ENCODE measurements at places on chromosomes 1 and 21.
A peak's percentile ranks its signal among the peaks of the same experiment; 100 is the strongest.

GRCh38 chr1:43357251-43357650, 1.5 kb upstream of the CDC20 start:
- DNase-seq, result no peak

DNA sequence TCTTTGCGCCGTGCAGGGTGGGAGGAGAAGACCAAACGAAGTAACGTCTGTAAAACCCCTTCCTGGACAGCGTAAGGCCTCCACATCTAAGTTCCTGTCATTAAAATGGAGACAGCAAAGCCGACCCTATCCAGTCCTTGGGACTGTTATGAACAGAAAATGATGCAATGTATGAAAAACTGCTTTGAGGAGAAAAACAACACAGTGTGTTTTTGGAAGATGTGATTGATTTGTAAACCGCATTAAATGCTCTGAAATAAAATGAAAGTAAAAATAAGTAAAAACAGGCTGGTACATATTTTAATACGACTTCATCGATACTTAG, 827 bp upstream of the URB1 start:
- DNase-seq, result no peak

DNA sequence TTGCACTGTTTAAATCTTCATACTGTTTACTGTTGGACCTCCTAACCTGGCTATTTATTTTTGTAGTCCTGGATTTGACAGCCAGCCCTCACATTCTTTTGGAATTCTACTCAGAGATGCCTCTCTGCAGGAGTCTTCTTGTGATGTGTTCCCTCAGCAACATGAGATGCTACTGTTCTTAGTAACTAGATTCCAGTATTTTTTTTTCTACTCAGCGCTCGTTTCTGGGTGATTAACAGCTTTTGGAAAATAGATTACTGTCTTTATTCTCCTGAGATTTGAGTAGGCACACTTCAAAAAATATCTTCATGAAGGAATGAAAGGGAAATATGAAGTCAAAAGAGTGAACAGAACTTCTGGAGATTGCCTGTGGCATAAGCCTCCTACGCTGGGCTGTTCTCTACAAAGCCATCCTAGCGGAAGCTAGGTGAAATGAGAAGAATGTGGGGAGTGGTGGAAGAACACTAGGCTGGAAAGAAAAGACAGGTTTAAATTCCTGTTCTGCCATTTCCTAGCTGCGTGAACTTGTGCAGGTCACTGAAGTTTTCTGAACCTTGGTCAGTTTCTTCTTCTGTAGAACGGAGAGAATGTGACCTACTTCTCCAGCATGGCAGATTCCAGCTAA, 75.9 kb downstream of the LRRC8C start:
- no peak for DNase-seq

DNA sequence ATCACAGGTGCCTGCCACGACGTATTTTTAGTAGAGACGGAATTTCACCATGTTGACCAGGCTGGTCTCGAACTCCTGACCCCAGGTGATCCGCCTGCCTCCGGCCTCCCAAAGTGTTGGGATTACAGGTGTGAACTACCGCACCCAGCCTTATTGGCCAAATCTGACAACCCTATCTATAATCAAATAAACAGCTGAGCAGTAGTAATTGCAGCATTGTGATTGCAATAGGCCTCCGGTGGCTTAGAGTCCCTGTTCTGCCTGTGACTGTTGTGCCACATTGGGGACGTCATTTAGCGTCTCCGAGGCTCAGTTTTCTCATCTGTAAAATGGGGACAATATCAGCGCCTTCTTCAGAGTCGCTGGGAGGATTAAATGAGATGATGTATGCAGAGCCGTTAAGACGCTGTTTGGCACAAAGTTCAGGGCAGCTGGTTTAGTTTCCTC, 569 bp upstream of the CAPN2 start:
- DNase-seq, result no peak

DNA sequence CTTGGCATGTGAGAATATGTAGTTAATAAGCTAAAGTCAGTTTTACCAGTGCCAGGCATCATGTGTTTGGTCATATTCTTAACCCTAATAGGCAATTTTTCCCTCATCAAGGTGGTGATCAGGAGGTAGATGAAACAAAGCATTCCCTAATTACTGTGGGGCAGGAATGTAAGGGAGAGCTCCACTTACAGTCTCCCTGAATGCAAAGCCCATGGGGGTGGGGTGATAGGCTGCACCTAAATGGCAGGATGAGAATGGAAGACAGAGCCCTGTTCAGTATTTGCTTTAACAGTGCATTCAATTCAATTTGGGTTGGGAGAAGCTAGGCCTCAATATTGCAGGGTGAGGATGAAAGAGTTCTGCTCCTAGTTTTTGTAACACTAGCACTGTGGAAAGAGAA, 23.4 kb downstream of the ZNF678 start:
- DNase-seq, result no peak

DNA sequence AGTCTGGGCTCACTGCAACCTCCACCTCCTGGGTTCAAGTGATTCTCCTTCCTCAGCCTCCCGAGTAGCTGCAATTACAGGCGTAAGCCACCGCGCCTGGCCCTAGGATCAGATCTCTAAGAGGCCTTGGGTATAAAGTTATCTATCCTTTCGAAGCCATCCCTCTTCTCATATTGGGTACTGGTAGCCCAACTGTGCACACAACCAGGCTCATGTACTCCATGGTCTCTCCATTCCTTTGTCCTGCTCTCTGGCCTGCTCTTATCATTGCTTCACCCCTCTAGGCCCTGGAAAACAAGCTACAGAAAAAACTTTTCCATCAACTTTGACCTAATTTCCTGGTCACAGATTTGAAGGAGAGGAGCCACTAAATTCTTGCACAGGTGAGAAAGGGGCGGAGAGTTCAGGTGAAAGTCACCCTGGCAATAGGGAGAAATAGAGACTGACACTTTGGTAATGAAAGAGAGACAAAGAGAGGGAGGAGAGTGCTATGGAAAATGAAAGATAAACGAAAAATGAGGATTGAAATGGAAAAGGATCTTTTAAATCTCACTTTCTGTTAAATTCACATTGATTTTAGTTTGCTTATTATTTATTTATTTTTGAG, 6.0 kb downstream of the TXNIP start:
- DNase-seq, result no peak

DNA sequence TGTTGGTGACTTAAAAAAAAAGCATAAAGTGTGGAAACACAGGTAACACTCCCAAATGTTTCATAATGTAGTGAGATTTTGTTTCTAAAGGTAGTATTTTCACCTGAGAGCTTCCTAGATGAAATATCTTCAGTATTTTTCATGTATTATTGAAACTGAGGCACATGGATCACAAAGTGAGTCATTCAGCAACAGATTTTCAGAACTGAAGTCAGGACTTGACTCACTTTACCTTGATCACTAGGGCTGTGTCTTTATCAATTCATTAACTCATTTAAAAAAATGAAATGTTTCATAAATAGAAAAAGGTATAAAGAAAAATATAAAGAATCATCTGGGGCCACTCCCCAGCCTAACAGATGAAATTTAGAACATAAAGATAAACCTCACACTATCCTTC, 66.5 kb upstream of the RCC1 start:
- DNase-seq, result no peak

GRCh38 chr1:17018849-17019248, 7.1 kb upstream of the ATP13A2 start:
- DNase-seq, result no peak

GRCh38 chr1:206482611-206483010, 12.3 kb downstream of the IKBKE start:
- DNase-seq, result no peak

DNA sequence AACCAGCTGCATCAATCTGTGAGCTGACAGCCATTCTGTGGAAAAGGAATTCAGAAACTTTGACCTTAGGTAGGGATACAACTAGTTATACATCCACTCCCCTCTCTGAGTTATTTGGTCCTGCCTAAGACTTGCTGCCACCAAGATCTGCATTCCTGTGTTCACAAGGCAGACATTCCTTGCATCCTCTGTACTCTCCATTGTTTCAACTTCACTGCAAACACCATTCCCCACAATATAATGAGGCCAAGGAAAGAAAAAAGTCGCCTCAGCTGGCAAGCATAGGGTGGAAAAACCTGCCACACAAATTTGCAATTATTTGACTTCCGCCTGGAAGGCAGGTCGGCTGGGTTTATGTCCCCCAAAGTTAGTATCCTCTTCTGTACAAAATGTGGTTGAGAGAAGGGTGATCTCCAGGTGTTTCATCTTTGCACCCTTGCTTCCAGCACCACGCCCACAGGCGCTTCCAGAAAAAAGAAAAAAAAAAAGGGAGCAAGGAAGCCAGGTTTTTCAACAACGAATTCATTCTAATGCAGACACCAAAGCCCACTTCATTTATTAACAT, 676 bp upstream of the CTTNBP2NL start:
- DNase-seq, result no peak

GRCh38 chr1:7940745-7941436, at the start of gene TNFRSF9:
Gene TNFRSF9, minus strand, starts transcription at chr1:7940839. Its CDS starts 845 bp downstream, at chr1:7939994.
- peak; percentile 32 for DNase-seq

GRCh38 chr1:247241691-247242090, 14.2 kb upstream of the VN1R5 start:
- DNase-seq, result no peak

GRCh38 chr1:2345297-2346075, 45.9 kb downstream of the MORN1 start:
- DNase-seq, result no peak

GRCh38 chr21:45792682-45793383, 149.3 kb downstream of the PCBP3 start:
- DNase-seq, result no peak

DNA sequence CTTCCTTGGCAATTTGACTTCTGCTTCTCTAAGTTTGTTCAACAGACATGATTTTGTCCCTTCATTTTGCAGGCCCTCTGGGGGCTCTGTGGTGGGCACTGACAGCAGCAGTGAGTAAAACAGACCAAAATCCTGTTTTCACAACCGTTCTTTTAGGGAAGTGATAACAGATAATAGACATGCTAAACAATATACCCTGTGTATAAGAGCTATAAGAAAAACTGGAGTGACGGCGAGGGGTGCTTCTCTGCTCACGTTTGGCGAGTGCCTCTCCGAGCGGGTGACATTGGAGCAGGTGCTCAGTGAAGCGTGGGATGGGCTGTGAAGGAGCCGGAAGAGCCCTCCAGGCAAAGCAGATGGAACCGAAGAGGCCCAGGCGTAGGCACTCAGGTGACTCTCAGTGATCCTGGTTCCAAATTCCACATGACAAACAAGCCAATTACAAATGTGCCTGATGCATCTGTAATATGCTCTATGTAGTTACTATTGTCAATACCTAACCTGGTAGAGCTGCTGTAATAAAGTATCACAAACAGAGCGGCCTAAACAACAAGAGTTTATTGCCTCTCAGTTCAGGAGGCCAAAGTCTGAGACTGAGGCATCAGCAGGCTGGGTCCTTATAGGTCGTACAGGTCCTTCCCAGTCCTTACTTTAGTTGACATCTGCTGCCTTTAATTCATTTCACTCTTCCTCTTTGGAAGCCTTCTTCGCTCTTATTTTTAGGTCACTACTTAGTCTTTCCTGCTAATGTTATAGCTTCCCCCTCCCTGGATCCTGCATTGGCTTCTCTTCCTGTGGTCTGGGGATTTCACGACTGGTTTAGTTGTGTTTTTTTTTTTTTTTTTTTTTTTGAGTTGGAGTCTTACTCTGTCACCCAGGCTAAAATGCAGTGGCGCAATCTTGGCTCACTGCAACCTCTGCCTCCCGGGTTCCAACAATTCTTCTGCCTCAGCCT, 20.1 kb downstream of the OR2B11 start:
- no peak for DNase-seq

GRCh38 chr21:44514218-44514520, 25.8 kb downstream of the KRTAP10-1 start:
- no peak for DNase-seq

GRCh38 chr21:15354516-15354915, 289.7 kb upstream of the NRIP1 start:
- no peak for DNase-seq

DNA sequence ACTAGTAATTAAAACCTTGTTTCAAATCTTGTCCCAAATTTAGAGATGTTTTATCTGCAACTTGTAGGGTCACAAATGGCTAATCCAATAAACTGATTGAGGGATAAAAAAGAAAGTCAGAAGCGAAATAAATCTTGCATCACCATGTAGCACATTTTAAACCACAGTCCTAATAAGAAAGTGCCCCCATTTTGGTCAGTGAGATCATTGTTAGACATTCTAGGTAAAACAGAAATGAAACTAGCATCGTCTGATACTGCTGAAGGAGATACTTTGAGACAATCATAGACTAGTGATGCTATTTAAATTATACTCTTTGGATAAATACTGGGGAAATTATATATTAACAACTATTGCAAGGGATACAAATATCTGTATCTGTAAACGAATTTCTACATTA, 247.9 kb downstream of the AMY1C start:
- DNase-seq, result no peak

DNA sequence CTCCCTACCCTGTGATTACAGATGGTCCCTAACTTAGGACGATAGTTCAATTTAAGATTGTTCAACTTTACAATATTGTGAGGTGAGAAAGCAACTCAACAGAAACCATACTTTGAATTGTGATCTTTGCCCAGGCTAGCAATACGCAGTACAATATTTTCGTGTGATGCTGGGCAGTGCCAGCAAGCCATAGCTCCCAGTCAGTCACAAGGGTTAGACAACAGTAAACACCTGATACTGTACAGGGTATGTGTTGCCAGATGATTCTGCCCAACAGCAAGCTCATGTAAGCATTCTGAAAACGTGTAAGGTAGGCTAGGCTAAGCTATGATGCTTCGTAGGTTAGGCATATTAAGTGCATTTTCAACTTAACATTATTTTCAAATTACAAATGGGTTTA, 11.9 kb downstream of the GPBP1L1 start:
- no peak for DNase-seq

GRCh38 chr1:154749078-154749760, 120.9 kb downstream of the KCNN3 start:
- no peak for DNase-seq

- no peak for DNase-seq
These were observed 128.5 kb upstream of the SERTAD4 start for GRCh38 chr1:210104103-210104502.

- no peak for DNase-seq
These were observed 7.4 kb downstream of the AZIN2 start for GRCh38 chr1:33088119-33088906.

- no peak for DNase-seq
These were observed 6.8 kb upstream of the LAPTM5 start for GRCh38 chr1:30764396-30764795.
